ENCODE measurements at places on chromosomes 11 and 22. TPM values are rescaled to one million over a fixed set of nuclear protein-coding genes. Genes with fewer than 3 reads are reported as not detected.

The OR10A2 gene
- not detected for total RNA-seq

The BTBD18 gene
- total RNA-seq = not detected

The MMP13 gene
- not detected for total RNA-seq

- H3K36me3 ChIP-seq = no peaks in the 10 kb centered on the region
- peaks cover 84% of the 10 kb centered on the region for H3K4me1 ChIP-seq
- peak overlapping the region; percentile 89 for H3K27ac ChIP-seq
- no peaks in the 10 kb centered on the region for H3K27me3 ChIP-seq
- H3K4me3 ChIP-seq = peak overlapping the region; percentile 91
- peak; percentile 69 for DNase-seq
These were observed 39.3 kb upstream of the CELSR1 start for GRCh38 chr22:46576556-46577367.

The CHRNA10 gene
- total RNA-seq = 1.0 TPM

The MRGPRE gene
- 0.36 TPM for total RNA-seq

GRCh38 chr11:110075105-110075846 is 17.9 kb upstream of the ZC3H12C start:
- DNase-seq = no peak
- H3K4me3 ChIP-seq = no peak overlapping the region
- H3K4me1 ChIP-seq = peaks cover 10% of the 10 kb centered on the region
- H3K27me3 ChIP-seq = no peaks in the 10 kb centered on the region
- no peak overlapping the region for H3K27ac ChIP-seq

Measured in left ventricle myocardium inferior (tissue), 1 donor.